ENCODE measurements at places on chromosomes 16 and 17.

DNA sequence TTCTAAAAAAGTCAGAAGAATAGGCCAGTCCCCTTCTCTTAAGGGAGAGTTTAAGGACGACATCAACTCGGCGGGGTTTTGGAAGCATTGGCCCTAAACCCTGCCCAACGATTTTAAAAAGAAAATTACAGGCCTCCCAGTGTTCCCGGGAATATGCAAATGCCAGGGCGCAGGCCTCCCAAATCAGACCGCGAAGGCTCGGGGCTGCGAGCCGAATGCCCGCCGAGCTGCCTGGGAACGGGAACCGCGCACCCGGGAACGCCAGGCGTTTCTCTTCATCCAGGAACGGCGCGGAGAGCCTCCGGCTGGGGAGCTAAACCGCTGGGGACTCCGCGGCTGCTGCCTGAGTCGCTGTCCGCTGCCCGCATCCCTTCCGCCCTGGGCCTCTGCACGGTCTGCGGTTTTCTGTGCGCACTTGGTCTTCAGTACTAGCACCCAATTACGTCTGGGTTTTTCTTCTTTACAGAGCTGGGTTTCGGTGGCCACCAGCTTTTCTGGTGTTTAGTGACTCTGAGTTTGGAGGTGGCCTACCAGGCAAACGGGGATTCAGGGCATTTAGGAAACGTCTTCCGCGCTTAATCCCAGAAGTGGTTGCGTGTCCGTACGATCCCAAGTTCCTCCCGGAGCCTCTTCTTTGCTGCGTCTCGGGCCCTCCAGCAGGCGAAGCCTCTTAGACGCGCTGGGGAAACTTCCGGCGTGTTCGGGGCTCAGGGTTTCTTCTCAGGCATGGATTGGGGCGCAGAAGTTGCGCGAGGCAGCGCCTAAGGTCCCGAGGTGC lies 5.7 kb downstream of the IRX5 start:
- no peak for DNase-seq

- DNase-seq = no peak
Observed at GRCh38 chr16:69274699-69275235, 36.4 kb upstream of the VPS4A start.

DNA sequence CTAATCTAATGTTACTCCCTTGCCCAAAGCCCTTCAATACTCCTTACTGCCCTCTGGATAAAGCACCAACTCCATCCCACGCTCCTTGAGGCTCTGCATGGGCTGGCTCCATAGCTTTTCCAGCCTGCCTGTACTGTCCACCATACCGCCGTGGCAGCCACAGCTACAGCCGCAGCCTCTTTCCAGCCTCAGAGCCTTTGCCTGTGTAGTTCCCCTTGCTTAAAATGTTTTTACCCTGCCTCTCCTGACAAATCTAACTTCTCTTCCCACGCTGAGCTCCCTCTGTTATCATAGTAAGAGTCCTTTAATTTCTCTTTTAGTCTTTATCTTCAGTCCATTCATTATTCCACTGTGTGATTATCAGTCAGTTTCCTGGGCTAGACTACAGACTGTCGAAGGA lies 22.0 kb downstream of the TEX14 start:
- no peak for DNase-seq

DNA sequence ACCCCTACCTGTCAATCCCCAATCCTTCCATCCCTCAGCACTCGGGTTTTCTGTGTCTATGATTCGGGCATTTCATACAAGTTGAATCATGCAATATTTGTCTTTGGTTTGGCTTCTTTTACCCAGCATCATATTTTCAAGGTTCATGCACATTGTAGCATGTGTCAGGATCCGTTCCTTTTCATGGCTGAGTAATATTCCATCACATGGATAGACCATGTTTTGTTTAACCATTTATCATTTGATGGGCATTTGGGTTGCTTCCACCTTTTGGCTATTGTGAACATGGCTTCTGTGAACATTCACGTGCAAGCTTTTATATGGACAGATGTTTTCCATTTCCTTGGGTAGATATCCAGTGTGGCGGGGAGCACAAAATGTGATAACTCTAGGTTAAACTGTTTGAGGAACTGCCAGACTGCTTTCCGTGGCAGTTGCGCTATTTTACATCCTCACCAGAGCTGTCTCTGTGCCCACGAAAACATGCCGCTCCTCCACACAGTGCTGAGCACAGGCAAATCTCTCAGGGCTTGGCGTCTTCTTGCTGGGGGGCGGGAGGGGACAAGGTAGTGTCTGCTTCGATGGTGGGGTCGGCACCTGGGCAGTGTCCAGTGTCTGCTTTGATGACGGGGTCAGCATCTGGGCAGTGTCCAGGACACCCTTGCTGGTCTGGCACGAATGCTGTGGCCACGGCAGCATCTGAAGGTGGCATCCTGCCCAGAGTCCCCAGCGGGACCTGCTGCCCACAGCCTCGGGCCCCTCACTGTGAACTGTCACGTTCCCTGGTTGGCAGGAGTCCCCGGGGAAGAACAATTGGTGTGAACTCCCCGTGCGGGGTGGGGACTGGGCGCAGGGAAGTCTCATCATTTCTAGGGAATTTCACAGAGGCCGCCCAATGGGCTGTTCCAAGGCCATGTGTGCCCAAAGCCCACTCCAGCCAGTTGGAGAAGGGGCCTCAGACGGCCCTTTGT lies 32.4 kb upstream of the JPH3 start:
- DNase-seq = no peak

DNA sequence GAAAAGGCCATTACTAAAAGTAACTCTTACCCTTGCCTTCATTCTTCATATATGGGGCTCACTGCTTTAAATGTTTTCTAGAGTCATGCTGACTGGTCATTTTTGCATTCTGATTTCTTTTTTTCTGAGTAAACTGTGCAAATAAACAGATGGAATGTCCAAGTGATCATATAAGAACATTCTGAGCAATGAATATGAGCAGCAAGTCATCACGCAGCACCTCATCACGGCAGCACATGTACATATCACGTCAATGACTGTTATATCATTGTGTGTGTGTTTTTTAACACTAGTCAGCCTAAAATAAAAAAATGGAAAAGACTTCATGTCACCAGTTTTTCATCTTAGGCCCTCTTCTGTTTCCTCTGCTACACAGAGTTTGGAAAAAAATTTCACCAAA lies 490.0 kb upstream of the ZFHX3 start:
- DNase-seq = no peak

All from NCI-H146 (cell line).